NT2/D1 (cell line): ENCODE measurements at places on chromosomes 7 and 10.

GRCh38 chr10:129622736-129623135 lies 155.7 kb downstream of the MGMT start:
- no peak for DNase-seq

- DNase-seq = no peak
These were observed 33.8 kb downstream of the MKI67 start for GRCh38 chr10:128092454-128092853.

DNA sequence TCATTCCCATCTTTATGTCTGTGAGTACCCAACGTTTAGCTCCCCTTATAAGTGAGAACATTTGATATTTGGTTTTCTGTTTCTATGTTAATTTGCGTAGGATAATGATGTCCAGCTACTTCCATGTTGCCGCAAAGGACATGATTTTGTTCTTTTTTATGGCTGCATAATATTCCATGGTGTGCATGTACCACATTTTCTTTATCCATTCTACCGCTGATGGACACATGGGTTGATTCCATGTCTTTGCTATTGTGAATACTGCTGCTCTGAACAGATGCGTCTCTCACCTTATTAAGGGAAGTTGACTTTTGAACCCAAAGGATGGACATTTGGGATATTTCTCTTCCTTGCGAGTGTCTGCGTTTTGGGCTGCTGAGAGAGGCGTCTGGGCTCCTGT lies 50.2 kb downstream of the GTF2IRD1 start:
- DNase-seq = no peak

DNA sequence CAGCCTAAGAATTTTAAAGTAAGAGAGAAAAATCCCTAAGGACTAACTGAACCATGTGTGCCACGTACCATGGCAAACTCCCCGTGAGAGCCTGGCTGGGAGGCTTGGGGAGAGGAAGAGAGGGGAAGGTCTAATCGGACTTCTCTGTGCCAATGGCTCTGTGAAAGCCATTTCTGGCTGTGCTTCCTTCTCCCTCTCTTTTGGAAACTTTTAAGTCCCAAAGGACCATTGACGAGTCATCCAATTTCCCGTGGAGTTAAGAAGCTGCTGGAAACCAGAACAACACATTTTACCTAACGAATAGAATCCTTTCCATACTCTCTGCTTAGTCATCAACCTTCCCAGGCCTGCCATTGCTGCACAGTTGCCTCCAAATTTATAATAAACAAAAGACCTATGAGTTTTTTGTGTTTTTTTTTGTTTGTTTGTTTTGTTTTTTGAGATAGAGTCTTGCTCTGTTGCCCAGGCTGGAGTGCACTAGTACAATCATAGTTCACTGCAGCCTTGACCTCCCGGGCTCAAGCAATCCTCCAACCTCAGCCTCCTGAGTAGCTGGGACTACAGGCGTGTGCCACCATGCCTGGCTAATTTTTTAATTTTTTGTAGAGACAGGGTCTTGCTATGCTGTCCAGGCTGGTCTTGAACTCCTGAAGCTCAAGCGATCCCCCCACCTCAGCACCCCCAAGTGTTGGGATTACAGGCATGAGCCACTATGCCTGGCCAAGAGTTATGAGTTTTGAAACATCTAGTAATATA lies 13.2 kb downstream of the LAMB1 start:
- no peak for DNase-seq

- DNase-seq = no peak
These were observed 205.3 kb upstream of the MKLN1 start for GRCh38 chr7:131122394-131122793.

DNA sequence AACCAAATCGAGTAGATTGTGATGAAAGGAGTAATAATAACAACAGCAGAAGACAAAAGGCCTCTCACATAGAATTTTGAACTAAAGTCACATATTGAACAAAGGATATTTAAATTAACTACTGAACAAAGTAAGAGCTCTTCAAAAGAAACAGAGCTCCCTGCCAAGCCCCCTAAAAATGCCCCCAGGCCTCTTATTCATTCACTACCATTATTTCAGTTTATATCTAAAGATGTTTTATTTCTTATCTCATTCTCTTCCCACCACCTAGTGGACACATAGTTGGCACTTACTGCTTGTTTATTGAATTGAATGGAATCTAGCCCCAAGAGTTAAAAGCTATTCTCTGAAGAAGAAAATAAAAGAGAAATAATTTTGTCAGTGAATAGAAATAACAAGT lies 37.4 kb downstream of the VCL start:
- no peak for DNase-seq

DNA sequence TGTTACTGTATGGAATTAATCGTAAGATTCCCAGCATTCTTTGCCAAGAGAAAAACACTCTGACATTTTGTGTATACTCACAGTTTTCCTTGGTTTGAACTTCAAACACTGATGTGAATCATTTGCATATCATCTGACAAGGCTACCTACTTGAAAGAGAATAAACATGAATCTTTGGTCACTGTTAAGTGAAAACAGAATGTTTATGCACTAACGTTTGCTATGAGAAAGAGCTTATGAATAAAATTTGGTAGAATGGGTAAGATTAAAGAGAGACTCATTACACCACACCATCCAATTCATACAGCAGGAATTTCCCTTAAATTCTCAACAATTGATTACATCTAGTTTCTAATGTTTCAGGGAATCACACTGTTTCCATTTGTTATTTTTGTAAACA lies 46.6 kb downstream of the MACC1 start:
- DNase-seq = no peak

- no peak for DNase-seq
These were observed 15.9 kb downstream of the VSIR start for GRCh38 chr10:71757399-71757922.

GRCh38 chr10:88095778-88096431 lies 232.5 kb downstream of the PTEN start:
- no peak for DNase-seq
